ENCODE measurements at places on chromosomes 4 and X. TPM values are rescaled to one million over a fixed set of nuclear protein-coding genes. Genes with fewer than 3 reads are reported as not detected.

Gene N4BP2
- total RNA-seq = 29.7 TPM

Gene MAGEA10
- total RNA-seq = not detected

Gene CCNB3
- total RNA-seq = 1.5 TPM

Gene MAGEA1
- total RNA-seq = not detected

Gene XAGE2
- total RNA-seq = not detected

Gene MAGEC1
- not detected for total RNA-seq

Gene BEX5
- total RNA-seq = 1.7 TPM

Gene ZNF630
- total RNA-seq = 0.50 TPM

Gene MAEA
- 62.1 TPM for total RNA-seq

Gene TMPRSS11F
- total RNA-seq = not detected

Gene PQBP1
- total RNA-seq = 77.9 TPM

Gene ZBTB49
- total RNA-seq = 9.4 TPM

Gene DCAF8L2
- total RNA-seq = not detected

Gene ADH7
- total RNA-seq = not detected

Gene RRH
- 0.32 TPM for total RNA-seq

Gene SHROOM4
- not detected for total RNA-seq

Gene RAB28
- 16.7 TPM for total RNA-seq

Gene SYN1
- 0.57 TPM for total RNA-seq

Gene MAPK10
- total RNA-seq = 0.48 TPM

Gene RIPPLY1
- not detected for total RNA-seq

Gene TXK
- total RNA-seq = 6.8 TPM
